ENCODE measurements at places on chromosomes 7 and 10.

GRCh38 chr7:128405471-128406313, 4.1 kb downstream of the IMPDH1 start:
- no peak for DNase-seq

- DNase-seq: no peak
These were observed 13.7 kb downstream of the LBX1 start for GRCh38 chr10:101215397-101216206.

- no peak for DNase-seq
These were observed 480.6 kb downstream of the IPMK start for GRCh38 chr10:57786850-57787750.

GRCh38 chr7:121301446-121302213, 27.2 kb upstream of the WNT16 start:
- DNase-seq: no peak

DNA sequence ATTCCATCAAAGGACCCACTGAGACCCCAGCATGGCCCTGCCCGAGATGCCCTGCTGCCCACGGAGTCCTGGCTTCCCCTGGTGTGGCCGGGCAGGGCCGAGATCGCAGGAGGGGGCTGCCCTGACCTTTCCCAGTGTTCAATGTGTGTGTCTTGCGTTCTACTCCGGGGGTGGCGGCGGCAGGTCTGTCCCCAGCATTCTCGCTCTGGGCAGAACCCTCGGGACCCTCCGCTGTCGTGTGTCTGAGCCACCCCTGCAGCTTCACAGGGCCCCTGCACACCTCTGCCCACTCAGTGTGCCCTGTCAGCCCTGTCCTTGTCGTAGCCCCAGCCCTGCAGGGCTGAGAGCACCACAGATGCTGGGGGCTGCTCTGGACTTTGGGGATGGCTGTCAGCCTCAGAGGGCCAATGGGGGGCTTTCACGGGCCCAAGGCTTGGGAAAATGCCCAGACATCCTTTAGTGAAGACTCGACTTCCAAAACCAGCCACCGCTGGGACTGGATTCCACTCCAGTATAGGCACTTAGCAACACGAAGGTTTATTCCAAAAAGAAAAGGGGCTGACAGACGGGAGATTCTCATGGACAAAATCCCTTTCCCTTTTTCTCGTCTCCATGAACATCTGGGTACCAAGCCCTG, 30.0 kb upstream of the KNDC1 start:
- DNase-seq: no peak

- no peak for DNase-seq
These were observed 168.2 kb downstream of the CACNA2D1 start for GRCh38 chr7:82275342-82275741.

DNA sequence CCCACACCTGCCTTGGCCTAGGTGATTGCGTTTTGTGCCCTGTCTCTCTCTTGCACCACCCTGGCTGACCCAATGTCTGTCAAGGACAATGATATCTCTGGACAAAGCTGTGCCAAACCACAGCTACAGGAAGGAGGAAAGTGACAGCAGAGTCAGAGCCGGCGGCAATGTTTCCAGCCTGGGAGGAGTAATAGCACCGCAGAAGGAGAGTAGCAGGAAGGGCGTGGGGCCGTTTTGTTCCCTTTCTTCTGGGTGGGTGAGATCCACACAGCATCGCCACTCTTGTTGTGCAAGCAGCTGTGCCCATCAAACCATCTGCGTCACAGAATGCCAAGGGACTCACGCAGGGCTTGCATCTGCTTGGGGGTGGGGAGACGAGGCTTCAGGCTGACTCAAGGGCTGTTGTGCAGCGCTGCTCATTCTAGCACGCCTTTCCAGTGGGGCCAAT, 341.6 kb upstream of the AUTS2 start:
- peak; percentile 58 for DNase-seq

GRCh38 chr10:70837660-70838059, 21.9 kb downstream of the SGPL1 start:
- no peak for DNase-seq

GRCh38 chr10:124647421-124648130, 96.6 kb downstream of the FAM53B start:
- DNase-seq: peak; percentile 75

GRCh38 chr7:51017576-51018535, 235.2 kb upstream of the GRB10 start:
- DNase-seq: no peak

DNA sequence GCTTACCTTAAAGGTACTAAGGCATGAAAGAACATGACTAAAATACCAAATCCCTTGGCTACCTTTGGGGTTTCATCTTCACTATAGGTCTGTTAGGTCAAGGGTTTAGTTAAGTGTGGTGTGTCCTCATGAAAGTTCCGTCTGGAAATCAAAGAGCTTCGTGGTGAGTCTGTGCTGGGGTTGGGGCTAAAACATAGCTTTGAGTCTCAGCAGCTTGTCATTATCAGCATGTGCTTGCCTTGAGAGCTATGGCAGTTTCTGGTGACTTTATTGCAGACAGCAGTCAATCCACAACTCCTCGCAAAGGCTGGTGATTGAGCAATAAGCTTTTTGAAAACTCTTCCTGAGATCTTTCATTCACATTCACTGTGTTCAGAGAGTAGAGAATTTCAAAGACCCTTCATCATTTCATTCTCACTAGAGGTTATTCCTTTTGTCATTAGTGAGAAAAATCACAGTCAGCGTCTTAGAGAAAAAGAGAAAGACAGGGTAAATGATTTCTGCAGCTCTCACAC, 53.2 kb upstream of the CCDC6 start:
- no peak for DNase-seq

DNA sequence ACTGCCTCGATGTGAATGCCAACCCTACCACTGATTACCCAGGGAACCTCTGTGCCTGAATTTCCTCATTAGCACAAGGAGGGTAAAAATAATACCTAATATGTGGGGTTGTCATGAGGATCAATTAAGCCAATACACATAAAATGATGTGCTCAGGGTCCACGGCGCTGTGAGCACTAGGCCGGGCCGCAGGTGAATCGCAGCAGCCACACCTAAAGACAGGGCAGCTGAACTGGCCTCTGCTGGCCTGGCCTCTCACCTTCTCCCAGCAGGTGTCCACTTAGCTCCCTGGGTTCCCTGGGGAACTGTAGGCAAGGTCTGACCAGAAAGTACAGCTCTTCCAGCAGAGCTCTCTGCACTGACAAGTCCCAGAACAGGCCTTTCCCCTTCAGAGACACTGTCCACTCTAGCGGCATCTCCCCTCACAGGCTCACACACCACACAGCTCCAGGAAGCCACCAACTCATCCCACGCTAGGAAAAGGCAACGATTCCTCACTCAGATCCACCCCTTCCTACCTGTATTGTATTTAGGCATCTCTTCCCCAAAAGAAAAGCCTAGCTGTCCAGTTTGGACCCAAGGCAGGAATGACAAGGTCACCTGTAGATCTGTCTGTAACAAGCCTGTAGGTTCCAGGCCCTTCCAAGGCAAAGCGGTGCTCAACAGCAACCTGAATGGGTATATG, 273.1 kb downstream of the USP6NL start:
- DNase-seq: no peak

GRCh38 chr7:115840702-115841101, 189.9 kb downstream of the TFEC start:
- no peak for DNase-seq

- DNase-seq: no peak
These were observed 17.4 kb upstream of the FZD8 start for GRCh38 chr10:35659456-35659855.

GRCh38 chr7:502296-502695, 17.4 kb downstream of the PDGFA start:
- no peak for DNase-seq

DNA sequence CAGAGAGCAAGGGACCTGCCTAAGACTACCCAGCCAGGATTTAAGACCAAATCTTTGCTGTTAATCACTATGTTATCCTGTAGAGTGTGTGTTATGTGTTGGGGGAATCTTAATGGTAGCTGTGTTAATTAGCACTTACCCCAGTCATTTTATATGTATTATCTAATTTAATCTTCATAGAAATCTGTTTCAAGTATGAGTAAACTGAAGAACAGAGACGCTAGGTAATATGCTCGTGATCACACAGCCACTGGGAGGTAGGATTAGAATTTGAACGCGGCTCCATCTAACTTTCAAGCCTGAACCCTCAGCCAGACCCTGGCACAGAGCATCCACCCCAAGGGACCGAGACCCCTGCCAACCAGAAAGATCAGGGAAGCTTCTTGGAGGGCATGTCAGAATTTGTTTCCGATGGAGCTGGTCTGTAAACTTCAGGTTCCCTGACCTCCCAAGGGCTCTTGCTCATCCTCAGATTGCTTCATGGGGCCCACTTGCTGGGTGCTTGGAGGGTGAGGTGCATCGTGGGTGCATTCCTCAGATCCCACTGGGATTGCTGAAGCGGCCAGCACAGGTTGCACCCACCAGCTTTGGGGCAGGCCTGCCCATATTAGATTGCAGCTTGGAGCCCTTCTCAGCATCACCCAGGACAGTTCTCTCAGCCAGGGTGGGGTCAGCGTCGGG, 105.0 kb downstream of the ZMIZ1 start:
- no peak for DNase-seq

GRCh38 chr7:80736371-80737125, 98.1 kb downstream of the CD36 start:
- DNase-seq: no peak

- DNase-seq: no peak
These were observed 308.4 kb upstream of the KLF6 start for GRCh38 chr10:4093438-4093837.

DNA sequence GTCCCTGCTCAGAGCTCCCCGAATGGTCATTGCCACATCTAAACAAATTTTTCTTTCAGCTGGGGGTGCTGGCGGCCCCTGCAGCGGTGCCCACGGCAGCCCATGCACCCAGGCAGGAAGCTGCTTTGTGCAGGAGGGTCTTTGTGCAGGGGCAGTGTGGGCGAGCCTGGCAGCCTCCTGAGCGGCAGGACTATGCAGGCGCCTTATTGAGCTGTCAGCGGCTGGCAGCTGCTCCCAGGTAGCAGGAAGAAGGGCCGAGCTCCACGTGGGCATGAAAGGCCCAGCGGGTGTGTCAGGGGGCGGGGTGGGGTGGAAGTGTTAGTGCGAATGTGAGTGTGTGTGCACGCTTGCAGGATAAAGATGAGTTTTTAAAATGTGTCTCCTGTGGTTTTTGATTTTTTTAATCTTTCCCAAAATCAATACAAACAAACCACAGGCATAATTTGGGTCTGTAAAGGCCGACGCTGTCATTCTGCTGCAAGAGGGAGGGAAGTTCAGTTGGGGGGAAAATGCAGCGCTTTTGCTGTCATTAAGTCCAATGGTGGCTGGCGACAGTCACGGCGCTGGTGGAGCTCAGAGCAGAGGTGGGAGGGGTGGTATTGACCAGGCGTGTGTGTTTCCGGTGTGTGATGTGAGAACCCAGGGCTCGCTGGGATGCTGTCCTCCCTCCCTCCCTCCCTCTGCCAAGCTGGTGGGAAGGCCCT, 83.9 kb downstream of the LHPP start:
- DNase-seq: peak; percentile 77

GRCh38 chr10:45421221-45422097, 47.4 kb downstream of the ALOX5 start:
- DNase-seq: no peak
